ENCODE measurements at places on chromosomes 2 and 18.
A peak's percentile ranks its signal among the peaks of the same experiment; 100 is the strongest.

GRCh38 chr2:216711348-216711747 lies 16.0 kb upstream of the IGFBP5 start:
- no peak for DNase-seq

DNA sequence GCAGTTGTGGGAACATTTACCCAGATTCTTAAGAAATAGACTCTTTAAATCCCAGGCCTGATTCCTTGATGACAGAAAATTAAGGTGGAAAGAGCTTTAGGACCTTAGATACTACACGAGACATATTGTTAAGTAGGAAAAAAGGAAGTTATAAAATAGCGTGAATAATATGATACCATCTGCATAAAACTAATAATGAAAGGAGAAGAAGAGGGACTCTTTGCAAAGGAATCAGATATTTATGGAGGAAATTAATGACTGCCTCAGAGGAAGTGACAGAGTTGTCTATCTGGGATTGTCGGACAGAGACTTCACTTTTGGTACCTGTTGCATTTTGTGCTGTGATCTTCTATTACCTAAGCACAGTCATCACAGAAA lies 20.8 kb downstream of the APCDD1 start:
- no peak for DNase-seq

GRCh38 chr2:69384618-69385081 lies 2.4 kb downstream of the GFPT1 start:
- DNase-seq = no peak

GRCh38 chr2:170953941-170954340 lies 24.9 kb downstream of the GORASP2 start:
- DNase-seq = no peak

DNA sequence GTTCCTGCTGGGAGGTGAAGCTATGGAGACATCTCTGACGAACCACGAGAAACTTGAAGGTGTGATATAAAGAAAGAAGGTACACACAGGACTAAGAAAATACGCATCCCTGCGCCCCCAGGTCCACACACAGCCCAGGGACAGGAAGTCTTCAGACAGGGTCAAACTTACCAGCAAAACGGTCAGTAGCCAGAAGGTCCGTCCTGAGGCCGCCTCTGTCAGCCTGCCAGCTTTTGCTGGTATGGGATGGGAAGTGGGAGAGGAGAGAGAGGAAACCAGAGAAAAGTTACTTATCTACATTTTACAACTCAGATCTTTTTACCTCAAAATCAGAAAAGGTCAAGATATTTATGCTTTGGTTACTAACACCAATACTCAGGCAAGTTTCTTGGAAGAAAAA lies 47.2 kb downstream of the HDLBP start:
- no peak for DNase-seq

DNA sequence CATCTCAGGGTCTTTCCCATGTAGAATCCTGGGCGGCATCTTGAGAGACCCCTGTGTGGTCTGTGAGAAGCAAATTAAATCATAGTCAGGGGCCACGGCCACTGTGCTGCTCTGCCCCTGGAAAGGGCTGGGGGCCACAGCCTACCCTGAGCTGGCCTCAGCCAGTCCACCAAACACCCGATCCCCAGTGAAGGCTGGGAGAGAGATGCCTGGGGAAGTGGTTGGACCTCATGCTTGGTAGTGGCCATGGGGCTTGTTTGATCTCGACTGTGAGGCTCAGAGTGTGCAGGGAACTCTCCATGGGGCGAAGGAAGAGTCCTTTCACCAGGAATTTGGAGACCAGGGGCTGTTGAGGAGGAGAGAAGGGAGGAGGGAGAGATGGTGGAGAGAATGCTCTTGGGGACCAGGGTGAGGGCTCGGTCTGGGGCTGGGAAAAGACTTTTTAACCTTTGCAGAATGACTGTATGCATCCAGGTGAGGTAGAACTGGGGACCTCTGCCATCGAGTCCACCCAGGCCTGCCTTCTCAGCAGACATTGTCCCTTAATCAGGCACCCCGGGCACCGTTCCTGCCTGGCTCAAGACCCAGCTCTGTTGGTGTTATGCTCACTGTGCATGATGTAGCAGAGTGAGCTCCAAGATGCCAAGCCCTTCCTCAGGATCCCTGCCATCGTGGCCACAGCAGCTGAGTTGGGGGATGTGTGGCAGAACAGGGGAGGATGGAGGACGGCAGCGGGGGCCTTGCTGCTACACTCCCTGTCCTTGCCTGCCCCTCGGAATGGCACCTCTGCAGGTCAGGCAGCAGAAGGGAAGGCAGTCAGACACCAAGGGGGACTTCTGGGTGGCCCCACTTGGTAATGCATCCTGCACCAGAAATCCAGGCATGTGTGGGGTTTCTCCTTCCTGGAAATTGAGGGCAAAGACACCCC lies 249.9 kb downstream of the DYSF start:
- no peak for DNase-seq

GRCh38 chr2:65957886-65958285 lies 477.0 kb upstream of the MEIS1 start:
- no peak for DNase-seq

- no peak for DNase-seq
Measured at GRCh38 chr2:46041434-46041833, 255.8 kb upstream of the EPAS1 start.

- no peak for DNase-seq
Measured at GRCh38 chr2:96207774-96208142, 869 bp downstream of the STARD7 start.

DNA sequence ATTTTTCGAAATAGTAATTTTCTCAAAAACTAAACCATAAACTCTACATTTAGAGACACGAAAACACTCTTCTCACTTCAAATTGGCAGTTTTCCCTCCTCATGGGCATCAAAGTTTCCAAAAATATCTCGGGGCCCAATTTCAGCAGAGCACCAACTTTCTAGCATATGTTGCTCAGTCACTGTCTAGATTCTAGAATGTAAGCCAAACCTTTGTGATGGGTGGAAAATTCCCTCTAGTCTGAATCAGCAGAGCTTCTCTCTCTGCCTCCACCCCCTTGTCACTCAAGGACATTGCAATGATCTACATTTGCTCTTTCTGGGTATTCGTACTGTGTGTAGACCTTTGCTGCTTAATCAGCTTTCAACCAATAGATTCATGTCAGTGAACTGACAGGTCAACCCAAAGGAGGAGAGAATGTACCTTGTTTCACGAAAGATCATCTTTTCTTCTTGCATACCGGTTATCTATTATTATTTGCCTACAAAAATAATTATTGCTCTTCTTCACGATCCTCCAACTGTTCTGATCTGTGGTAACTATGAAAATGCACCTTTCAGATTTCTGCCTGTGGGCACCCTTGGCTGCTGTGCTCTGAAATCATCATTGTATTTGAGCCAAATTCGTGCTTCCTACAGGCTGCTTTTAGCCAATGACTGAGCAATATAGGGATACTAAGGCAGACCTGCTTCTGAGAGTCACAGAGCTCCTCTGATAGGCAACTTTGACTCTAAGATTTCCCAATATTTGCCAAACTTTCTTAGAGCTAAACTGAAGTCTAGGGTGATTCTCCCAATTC lies 38.7 kb upstream of the GLS start:
- DNase-seq = no peak

- no peak for DNase-seq
Measured at GRCh38 chr2:38540580-38541286, 62.0 kb downstream of the HNRNPLL start.

DNA sequence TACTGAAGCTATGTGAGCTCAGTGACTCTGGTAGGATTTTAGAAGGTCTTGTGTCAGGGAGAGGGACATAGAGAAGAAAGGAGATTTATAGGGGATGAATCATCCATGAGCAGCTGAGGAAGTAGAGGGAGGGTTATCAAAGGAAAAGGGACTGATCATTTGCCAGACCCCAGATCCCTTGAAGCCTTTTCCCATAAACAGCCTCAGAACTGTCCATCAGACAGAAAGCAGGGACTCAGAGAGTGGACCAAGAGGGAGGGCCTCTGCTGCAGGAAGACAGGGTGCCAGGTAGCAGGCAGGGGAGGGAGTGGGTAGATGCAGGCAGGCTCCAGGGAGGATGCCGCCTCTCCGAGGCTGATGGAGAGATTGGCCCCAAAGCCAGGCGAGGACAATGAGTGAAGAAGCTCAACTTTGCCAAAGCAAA lies 133.9 kb downstream of the TNS1 start:
- no peak for DNase-seq

GRCh38 chr2:128717758-128718710 lies 399.4 kb upstream of the HS6ST1 start:
- no peak for DNase-seq

DNA sequence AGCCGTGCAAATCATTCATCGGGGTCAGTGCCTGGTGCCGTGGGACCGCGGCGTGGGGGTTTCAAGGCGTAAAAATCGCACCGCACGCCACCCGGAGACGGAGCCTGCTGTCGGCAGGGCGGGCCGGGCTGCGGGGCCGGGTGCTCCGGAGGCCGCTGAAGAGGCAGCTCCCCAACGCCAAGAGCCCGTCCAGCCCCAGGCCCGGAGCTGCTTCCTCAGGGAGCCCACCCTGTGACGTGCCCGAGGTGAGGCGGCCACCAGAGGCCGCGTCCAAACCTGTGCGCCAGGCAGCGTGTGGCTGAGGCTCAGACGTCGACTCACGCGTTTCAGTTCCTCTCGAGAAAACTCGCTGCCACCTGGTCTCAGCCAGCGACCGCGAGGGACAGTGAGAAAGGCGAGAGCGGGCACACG lies 98.1 kb downstream of the NFATC1 start:
- DNase-seq = no peak

DNA sequence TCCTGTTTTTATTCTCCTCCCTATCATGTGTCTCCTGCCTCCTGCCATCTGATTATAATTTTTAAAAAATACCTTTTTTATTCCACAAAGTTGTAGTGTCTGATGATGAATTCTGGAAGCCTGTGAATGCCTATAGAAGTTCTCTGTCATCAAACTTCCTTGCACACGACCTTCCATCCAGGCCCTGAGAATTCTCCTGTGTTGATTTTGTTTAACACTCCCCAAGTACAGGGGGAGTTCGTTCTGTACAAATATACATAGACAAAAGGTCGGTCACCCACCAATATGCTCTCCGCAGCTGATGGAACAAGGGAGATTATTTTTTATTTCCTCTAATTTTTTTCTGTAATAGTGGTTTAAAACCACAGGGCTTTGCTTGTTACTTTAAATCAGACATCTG lies 232.5 kb downstream of the PIEZO2 start:
- DNase-seq = no peak

DNA sequence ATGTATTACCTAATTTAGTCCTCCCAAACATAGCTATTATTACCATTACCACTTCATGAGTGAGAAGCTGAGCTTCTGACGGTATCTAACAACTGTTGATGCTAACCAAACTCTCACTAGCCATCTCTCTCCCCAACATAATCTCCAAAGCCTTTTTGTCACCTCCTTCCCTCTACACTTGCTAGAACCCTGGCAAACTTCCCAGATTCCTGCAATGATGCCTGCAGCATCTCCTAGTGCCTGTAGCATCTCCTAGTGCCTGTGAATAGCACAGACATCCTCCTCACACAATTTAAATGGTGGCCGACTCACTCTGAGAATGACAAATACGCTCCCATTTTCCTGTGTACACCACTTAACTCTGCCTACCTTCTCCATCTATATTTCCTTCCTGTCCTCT lies 126.7 kb downstream of the STK39 start:
- no peak for DNase-seq

DNA sequence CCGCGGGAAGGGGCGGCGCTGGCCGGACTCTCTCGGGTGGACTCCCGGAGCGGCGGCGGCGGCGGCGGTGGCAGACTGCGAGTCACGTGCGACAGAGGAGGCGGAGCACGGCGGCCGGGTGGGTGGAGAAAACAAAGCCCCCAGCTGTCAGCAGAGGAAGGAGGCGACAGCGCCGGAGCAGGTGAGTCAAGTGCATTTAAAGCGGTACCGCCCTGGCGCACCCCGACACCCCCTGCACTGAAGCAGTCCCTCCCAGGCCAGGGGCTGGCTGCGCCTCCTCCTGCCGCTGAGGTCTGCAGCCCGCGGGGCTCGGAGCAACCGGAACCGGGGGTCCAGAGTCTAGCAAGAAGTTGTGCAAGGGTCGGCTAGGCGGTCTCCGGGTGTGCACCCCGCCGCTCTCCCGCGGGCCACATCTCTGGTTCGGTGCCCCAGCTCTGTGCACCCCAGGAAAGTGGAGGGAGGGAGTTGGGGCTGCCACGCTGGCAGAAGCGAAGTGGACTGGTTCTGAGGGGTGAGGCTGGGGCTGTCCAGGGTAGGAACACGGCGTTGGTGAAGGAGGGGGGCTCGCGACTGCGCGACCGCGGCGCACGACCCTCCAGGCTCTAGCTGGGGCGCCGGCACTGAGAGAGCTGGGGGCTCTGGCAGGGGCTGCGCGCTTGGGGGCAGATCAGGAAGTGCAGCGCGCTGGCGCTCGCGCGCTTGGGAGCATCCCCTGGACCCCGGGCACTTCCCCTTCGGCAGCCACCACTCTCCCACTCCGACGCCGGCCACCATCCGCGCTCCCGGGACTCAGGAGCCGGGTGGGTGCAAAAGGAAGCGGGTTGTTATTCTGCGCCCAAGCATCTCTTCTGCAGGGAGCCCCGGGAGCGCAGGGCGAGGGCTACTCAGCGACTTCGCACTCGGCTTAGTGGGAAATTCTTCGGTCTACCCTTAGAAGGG lies 64.0 kb upstream of the MAPRE2 start:
- peak; percentile 69 for DNase-seq

DNA sequence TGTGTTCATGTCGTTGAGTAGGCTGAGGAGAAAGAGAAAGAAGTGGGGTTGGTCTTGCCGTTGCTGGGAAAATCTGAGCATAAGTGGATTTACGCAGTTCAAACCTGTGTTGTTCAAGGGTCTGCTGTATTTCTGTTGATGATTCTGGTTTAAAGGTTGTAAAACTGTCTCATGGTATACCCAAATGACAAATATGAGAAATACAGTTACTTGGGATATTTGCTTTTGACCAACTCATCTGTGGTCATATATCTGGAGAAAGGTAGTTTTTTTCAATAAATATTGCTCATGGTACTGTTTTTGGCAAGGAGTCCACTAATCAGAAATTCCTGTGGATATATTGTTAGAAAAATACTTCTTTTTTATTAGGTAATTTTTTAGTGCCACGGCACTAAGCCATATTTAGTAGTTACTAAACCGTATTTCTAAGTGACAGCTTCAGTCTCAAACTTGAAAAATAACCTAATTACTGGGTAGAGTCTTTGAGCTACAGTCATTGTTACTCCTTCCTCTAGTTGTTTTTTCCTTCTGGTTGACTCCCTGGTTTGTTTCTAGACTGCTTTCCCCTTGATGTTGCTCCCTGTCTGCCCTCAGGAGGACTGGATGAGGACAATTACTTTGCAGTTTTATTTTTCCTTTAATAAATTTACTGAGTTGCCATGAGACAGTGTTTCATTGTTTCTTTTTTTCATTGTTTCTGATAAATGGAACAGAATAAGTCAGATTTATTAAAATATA lies 31.5 kb downstream of the MOB4 start:
- DNase-seq = no peak

DNA sequence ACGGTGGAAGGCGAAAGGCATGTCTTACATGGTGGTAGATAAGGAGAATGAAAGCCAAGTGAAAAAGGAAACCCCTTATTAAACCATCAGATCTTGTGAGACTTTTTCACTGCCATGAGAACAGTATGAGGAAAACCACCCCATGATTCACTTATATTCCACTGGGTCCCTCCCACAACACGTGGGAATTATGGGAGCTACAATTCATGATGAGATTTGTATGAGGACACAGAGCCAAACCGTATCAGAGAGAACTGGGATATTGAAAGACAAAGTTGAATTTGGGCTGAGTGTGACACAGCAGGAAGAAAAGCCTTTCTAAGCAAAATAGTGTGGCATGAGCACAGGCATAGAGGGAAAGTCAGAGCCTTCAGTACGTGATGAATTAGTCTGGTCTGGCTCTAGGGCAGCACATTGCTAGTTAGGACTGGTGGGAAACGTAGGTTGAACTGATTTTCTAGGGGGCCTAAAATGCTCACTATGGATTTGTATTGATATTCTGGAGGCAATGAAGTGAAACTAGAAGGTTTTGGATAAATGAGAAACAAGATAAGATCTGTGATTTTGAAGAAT lies 84.8 kb upstream of the RND3 start:
- DNase-seq = no peak

Data from NCI-H1930 (cell line).